ENCODE measurements at places on chromosomes 6 and 20.

DNA sequence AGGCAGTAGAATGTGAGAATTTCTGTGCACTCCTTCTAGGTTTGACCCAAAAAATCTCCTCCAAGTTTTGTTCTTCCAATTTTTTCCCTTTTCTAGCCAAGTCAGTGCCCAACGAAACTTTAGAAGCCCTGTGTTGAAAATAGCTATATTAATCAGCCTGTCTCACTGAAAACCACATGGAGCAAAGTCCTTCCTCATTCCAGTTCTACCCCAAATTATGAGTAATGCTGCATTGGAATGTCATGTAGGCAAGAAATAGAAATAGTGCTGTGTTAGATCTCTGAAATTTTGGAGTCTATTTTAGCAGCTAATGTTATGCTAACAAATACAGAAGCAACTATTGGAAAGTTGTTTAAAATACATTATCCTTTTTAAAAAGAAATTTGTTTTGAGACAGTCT is 725.5 kb downstream of the TBC1D32 start:
- no peak for DNase-seq

DNA sequence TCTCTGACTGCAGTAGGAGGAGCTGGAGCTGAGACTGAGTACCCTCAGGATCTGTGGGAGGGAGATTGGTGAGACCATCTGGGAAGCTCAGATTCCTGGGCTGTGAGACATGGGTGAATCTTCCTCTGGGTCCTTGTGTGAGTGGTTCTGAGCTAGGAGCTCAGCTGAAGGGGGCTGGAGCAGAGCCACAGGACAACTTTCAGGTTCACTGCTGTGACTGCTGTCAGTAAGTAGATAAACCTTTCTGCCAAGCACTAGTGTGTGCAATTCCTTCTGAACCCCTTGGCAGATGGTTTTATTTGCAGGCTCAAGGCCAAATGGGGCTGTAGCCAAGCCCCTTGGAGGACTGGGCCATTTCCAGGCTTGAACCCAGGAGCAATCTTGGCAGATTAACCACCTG is 49.6 kb upstream of the SNAP91 start:
- no peak for DNase-seq

GRCh38 chr20:61879694-61880093 is 186.0 kb downstream of the TAF4 start:
- DNase-seq, result no peak

GRCh38 chr6:44185953-44186634 is 27.5 kb downstream of the CAPN11 start:
- no peak for DNase-seq

DNA sequence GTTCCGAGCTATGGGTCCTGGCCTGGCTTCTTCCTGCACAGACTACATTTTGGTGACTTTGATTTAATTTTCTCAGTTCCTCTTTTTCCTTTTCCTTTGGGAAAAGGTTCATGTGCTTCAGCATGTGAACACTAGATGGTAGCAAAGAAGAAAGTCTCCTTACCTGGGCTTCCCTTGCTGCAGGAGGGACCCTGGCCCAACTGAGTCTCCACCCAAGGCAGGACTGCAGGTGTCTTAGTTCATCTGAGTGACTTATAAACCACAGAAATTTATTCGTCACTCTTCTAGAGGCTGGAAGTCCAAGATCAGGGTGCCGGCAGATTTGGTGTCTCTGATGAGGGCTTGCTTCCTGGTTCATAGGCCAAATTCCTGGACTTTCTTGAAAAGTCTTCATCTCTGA is 163.2 kb downstream of the SYCP2 start:
- DNase-seq, result no peak

DNA sequence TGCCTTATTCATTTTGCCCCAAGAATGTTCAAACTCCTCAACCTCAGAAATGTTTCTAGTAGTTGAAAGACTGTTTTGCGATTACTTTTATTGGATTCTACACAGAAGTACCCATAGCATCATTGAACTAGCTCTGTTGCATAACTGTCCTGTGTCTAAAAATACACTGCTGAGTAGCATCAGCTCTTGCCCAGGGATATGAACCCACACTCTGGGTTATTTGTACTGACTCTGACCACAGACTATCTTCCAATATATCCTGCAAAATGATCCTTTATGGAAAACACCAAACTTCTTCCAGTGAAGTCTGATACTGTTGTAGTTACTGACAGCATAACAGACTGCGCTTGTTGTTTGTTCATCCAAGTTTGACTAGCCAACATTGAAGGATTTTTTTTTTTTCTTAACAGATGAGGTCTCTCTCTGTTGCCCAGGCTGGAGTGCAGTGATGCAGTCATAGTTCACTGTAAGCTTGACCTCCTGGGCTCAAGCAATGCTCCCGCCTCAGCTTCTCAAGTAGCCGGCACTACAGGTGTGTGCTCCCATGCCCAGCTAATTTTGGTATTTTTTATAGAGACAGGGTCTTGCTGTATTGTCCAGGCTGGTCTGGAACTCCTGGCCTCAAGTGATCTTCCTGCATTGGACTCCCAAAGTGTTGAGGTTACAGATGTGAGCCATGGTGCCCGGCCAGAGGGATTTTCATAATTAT is 49.9 kb downstream of the TULP4 start:
- DNase-seq, result no peak

DNA sequence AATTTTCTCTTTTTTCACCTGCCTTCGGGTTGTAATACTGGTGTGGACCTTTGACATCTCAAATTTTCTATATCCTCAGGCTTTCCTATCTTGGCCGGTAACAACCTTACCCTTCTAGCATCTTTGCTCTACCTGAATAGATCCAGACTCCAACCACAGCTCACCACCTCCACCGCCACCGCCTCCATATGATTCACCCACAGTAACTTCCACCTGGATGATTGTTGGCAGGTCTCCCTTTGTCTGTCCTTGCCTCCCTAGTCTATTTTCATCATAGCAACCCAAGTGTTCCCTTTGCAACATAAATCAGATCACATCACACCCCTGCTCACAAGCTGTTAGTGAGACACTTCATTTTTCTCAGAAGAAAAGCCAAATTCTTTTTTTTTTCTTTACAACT is 525.8 kb upstream of the POU3F2 start:
- no peak for DNase-seq

DNA sequence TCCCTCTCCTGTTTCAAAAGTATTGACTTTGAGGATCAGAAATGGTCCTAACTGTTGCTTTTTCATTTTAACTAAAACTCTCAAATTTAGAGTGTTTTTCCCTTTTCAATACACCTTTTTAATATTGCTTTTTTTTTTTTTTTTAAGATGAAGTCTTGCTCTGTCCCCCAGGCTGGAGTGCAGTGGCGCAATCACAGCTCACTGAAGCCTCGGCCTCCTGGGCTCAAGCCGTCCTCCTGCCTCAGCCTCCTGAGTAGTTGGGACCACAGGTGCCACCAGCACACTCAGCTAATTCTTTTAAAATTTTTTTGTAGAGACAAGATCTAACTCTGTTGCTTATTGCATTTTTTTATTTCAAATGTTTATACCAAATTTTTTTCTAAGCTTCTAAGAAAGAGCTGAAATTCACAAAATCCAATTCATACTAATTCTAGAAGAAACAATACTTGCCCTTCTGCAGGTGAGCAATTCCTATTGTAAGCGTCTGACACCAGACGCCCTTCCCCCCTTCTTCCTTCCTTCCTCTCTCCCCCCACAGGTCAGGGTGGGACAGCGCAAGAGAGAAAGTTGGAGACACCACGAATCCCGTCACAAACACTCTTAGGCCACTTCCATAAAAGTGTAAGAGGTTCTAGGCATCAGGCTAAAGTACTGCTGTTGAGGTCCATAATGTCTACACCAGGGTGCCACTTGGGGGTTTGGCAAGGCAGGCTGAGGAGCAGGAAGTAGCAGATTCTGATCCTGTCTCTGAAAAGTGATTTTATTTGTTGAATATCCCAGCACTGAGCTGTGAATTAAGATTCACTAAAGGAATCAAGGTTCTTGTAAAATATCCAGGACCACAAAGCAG is 12.8 kb downstream of the DLL1 start:
- DNase-seq, result no peak

- no peak for DNase-seq
Observed at GRCh38 chr20:17650301-17651128, 31.5 kb downstream of the RRBP1 start.

DNA sequence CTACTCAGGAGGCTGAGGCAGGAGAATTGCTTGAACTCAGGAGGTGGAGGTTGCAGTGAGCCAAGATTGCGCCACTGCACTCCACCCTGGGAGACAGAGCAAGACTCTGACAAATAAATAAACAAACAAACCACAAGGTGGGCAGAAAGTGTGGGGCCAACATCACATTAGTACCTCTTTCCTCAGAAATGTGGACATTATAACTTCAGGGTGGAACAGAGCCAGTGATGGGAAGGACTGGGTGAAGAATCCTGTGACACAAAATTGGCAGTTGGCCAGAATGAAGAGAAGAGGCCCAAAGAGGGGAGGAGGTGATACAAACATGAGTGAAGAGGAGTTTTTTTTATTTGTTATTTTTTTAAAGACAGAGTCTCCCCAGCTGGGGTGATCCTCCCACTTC is 50.6 kb downstream of the NUP153 start:
- no peak for DNase-seq

DNA sequence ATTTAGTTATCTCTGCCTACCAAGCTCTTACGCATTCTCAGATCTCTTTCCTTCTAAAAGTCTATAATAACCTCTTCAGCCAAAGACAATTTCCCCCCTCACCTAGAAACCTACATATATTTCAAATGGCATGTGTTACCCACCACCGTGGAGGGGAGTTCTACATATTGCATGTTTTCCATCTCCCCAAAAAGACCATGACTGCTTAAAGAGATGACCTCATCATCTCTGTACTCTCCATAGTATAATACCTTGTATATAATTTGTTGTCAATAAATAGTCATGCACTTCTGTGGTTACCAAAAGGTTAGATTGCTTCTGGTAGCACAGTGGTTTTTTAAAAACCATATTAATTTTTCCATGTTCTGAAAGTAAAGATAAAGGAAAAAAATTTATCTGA is 148.4 kb downstream of the TBX18 start:
- no peak for DNase-seq

DNA sequence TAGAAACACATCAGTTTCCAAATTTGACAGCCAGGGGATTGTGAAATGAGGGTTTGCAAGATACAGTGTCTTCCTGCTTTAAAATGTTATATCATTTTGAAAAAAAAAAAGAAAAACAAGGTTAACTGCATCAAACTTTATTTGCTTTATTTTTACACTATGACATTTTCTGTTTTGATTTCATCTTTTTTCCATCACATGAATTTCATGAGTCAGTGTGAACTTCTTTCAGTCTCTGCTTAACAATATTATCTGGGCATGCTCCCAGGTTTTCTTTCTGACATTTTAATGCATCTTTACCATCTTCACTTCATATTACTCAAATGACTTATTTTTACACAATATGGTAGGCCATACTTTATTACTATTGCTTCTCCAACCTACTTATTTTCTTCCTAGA is 1.9 kb downstream of the NCOA7 start:
- no peak for DNase-seq

- DNase-seq, result no peak
Observed at GRCh38 chr6:56860475-56860874, 94.4 kb upstream of the BEND6 start.

GRCh38 chr6:153086225-153086990 is 44.7 kb downstream of the RGS17 start:
- no peak for DNase-seq

DNA sequence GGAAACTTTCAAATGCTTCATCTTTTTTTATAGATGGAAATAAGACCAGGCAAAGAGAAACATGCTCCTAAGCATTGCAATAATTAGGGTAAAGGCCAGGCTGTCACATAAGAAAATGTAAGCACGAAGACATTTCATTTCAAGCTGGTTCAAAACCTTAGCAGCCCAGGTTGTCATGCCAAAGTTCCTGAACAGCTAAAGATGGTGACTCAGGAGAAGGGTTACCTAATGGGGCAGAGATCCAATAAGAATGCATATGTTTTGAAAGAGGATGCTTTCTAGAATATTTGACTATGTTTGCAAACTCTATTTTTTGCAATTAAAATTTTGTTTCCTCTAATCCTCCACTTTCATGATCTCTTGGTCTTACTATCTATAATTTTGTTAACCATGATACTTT is 65.6 kb upstream of the PHACTR2 start:
- no peak for DNase-seq

DNA sequence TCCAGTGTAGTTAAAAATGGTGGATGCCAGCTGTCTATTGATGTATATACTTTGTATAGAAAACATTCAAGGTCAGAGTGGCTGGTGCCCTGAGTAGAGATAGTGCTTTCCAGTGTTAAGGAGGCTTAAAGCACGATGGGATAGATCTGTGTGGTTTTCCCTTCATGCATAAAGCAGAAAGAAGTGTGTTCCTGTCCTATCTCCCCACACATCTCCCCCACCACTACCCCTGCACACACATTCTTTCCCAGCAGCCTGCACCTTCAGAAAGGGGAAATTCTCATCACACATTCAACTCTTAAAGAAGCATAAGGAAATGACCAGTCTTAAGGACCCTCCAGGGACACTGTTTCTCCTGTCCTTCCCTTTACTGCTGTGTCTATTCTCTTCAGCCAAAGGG is 221.7 kb upstream of the TAB2 start:
- DNase-seq, result no peak

DNA sequence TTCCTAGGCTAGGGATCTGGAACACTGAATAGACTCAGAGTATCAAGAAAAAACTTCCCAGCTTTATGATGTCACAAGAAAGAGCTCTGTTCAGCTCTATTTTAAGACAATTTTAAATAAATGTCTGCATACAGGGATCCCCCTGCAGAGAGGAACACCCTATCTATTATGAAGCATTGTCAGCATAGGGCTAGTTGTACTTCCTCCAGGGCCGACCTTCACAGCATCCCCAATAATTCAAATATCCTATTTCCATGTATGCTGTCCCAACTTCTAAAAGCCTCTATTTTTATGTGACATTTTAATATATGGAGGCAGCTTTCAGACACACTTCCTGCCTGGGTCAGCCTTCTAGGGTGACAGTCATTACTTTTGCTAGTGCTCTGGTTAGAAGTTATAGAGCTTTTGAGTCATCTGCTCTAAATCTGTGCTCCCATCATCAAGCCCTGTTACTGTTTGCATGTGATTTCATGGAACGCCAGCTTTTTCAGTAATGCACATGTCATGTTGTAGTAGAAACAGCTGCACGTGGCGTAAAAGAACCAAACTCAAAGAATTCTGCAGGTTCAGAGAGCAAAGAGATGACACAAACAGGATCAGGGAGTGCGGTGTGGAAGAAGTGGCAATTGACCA is 189.2 kb downstream of the ADGB start:
- DNase-seq, result no peak

GRCh38 chr6:166626177-166627032 is 646 bp downstream of the RPS6KA2 start:
- no peak for DNase-seq

- peak; percentile 70 for DNase-seq
Observed at GRCh38 chr6:5054245-5054873, 30.8 kb upstream of the PPP1R3G start.

GRCh38 chr6:158284007-158284875 is 28.0 kb upstream of the TULP4 start:
- no peak for DNase-seq

- no peak for DNase-seq
Observed at GRCh38 chr6:135383301-135383700, 114.2 kb downstream of the AHI1 start.

Measured in glomerular endothelial cell (primary cell).